IPS DF 19.7 (cell line): ENCODE measurements at places on chromosomes 5 and 9.

DNA sequence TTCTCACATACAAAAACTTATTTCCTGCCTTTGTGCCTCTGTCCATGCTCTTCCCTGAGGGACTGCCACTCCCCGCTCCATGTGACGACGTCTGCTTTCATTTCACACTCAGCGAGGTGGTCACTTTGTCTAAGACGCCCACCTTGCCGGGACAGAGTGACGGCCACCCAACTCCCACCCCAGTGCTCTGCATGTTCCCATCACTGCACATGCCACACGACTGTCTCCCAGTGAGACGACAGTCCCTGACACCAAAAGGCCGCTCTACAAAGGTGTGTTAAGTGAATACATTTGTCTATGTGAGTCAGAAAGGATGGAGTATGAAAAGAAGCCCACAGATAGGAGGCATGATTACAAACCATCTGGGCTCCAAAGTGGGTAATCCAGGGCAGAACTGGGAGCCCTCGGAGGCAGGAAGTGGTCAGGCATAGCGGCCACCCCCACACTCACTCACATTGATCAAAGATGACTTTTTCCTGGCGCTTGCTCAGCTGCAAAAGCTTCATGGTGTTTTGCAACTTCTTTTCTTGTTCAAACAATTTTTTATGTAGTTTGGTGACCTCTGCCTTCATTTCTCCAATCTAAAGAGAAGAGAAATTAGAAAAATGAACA, 185.8 kb downstream of the CDK5RAP2 start:
- DNase-seq: no peak

DNA sequence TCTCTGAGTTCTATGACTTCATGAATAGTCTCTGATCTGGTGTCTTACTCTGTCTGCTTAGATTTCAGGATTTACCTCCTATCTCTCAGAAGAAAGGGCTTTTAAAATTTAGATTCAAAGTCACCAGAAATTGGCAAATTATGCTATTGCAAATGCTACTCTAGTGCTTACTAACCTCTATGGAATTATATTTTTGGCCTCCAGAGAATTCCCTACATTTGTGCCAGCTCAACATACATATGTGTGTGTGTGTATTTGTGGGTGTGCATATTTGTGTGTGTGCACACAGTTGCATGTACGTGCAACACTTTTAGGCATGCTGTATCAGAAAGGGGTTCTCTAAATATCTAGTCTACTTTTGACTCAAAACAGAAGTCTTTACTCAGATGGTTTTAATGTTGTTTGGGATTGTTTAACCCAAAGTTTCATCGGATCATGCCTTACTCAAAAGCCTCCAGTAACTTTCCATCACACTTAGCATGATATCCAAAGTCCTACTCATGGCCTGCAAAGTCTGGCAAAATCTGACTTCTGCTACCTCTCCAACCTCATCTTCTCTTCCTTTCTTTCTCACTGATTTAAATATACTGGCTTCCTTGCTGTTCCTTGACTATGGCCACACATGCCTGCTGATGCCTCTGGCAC, 147.6 kb upstream of the NR3C1 start:
- DNase-seq: no peak

GRCh38 chr5:91288118-91288916, 94.8 kb downstream of the ARRDC3 start:
- no peak for DNase-seq

DNA sequence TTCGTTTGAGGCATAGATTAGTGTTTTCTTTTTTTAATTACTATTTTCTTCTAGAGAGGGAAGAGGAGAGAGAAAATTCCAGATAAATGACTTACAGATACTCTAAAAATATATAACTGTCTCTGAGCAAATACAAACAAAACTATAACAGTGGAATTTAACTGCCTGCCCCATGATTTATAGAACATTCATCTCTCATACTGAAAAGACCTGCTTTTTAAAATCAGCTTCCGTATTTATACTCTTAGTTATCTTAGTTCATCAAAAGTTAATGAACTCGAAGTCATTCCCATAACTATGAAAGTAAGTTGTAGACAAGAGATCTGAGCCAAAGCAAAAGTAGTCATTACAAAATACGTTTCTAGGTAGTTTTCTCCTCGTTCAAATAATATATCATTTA, 123.8 kb upstream of the DMRT1 start:
- no peak for DNase-seq

GRCh38 chr9:136925414-136926153, 19.0 kb downstream of the FBXW5 start:
- no peak for DNase-seq

DNA sequence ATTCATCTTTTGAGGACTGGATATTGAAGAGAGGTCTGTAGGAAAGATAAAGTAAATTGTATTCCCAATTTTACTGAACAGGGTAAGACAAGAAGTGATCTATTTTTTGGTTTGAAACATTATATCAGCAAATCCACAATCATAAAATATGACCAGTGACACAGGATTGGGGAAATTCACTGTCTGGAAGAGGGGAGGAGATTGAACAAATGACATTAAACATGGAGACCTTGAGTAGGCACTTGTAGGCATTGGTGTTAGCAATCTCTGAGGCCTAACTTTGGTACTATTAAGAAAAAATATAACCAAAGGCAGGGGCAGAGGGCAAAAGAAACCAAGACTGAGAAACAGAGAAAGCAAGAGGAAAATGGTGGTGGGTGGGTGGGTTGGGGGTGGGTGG, 132.6 kb upstream of the TMEM161B start:
- DNase-seq: no peak

- DNase-seq: no peak
Measured at GRCh38 chr5:66339896-66340295, 195.8 kb downstream of the SREK1 start.

DNA sequence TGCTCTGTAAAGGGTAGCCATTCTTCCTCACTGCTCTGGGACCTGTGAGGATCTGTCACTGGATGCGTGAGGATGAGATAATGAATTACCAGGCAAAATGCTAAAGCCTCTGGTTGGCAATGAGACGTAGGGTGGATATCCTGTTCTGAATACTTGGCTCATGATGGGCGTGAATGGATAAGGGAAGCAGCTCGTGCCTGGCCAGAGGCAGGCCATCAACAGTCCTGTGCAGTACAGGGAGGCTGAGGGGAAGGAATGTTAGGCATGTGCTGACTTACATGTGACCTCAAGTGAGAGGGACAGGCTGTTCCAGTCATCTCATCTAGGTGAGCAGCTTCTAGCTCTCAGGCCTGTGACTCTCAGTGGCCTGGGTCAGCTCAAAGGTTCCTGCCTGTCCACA, 172.8 kb downstream of the CARTPT start:
- peak; percentile 35 for DNase-seq

GRCh38 chr5:136677217-136677616, 311.9 kb upstream of the TRPC7 start:
- DNase-seq: no peak

DNA sequence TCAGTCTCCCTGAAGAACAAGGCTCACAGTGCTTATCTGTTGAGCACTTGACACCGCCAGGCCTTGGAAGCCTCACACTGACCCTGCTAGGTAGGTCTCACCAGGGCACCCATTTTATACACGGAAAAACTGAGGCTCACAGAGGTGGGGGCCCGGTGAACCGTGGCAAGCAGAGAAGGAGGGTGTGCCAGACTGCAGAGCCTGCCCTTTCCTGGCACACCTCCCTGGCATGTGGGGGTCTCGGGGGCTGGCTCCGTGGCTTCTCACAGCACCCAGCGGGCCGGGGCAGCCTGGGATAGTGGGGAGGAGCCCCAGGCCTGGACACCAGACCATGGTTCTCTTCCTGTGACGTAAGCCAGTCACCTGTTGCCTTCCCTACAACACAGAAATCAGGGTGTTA, 53.7 kb upstream of the IER5L start:
- DNase-seq: no peak

DNA sequence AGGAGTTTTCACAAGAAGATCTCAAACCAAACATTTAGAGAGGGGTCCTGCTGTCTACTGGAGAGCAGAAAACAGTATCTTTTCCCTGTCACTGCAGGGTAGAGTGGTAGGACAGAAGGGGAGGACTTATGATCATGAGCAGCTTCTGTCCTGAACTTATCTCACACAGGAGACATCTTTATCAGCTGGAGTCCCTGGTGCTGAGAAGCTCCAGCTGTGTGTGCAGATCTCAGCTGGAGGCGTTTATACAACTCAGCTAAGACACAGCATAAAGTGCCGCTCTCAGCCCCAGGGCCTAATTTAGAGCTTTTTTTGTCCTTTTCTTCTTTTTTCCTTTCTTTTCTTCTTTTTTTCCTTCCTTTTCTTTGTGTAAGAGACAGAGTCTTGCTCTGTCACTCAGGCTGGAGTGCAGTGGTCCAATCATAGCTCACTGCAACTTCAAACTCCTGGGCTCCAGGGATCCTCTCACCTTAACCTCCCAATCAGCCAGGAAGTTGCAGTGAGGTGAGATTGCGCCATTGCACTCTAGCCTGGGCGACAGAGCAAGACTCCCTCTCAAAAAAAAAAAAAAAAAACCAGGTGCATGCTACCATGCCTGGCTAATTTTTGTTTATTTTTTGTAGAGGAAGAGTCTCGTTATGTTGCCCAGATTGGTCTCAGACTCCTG, 31.9 kb downstream of the CCDC125 start:
- DNase-seq: no peak

DNA sequence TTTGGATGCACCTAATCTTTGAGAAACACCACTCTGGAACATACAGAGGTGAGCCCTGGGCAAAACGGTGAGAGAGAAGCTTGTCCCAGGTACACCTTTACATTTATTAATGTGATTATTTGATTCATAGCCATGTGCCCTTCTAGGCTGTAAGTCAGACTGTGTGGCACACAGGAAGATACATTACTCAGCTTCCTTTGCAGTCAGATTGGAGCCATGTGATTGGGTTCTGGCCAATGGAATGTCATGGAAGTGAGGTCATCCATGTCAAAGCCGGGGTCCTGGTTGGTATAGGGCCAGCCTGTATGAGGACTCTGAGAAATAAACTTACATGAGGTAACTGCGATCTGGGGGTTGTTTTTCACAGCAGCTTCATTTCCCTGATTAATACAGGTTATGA, 106.8 kb upstream of the CD180 start:
- no peak for DNase-seq

- DNase-seq: no peak
Measured at GRCh38 chr9:125655691-125656410, 51.2 kb downstream of the MAPKAP1 start.

- DNase-seq: no peak
Measured at GRCh38 chr5:37319037-37319782, 51.7 kb downstream of the NUP155 start.

DNA sequence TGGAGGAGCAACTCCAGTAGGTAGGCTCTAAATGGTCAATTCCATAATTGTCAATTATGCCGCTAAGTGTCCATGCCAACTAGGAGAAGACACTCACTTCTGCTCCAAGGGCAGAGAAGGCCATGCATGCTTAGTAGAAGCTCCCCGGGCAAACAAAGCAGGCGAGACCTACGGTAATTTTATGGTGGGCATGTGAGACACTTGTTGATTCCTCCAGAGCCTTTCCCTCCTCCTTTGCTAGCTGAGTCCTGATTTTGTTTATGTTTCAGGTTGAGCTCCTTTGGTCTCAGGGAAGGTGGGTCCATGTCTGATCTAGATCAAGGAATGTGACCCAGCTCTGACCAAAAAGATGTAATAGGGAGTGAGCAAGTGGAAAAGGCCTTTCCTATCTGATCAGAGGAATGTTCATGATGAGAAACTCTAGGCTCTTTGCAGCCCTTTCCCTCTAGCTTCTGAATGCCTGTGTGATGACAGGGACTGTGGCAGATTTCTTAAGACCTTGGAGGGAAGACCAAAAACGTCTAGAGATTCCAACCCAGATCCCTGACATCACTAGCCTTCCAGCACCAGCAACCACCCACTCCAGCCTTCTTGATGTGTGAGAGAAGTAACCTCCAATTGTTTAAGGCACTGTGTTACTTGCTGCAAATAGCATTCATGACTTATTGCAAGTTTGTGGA, 7.7 kb upstream of the CPEB4 start:
- DNase-seq: no peak

- peak; percentile 17 for DNase-seq
Measured at GRCh38 chr5:73170522-73170921, 2.5 kb upstream of the TMEM174 start.

DNA sequence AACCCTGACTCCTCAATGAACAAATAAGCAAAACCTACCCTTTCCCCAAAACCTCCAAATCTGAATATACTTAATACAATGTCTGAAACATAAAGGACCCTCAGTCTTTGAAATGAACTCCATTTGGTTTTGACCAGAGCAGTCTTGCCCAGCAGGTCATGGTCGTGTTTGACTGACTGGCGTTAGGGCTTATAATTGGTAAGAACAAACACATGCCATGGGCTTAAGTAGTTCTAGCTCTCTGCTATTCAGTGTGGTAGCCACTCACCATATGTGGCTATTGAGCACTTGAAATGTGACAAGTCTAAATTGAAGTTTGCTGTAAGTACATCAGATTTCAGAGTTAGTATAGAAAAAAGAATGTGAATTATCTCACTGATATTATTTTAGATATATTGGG, 42.1 kb downstream of the LRRTM2 start:
- no peak for DNase-seq

- no peak for DNase-seq
Measured at GRCh38 chr9:95978106-95978505, 102.6 kb downstream of the ERCC6L2 start.

DNA sequence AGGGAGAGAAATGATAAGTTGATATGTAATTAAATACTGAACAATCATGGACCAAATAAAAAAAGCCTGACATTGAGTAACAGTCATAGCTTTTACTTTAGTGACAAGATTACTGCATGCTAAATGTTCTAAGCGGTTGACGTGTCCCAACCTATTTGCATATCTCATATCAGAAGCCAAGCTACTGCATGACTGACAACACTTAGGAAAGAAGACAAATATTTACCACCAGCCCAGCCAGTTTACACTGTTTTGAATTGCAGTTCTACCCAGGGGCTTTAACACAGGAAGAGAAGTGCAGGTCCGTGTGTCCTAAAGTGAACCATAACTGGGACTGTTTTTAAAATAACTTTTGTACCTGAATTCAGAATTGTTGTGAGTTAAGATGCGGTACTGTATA, 219.9 kb downstream of the PRDM9 start:
- no peak for DNase-seq

DNA sequence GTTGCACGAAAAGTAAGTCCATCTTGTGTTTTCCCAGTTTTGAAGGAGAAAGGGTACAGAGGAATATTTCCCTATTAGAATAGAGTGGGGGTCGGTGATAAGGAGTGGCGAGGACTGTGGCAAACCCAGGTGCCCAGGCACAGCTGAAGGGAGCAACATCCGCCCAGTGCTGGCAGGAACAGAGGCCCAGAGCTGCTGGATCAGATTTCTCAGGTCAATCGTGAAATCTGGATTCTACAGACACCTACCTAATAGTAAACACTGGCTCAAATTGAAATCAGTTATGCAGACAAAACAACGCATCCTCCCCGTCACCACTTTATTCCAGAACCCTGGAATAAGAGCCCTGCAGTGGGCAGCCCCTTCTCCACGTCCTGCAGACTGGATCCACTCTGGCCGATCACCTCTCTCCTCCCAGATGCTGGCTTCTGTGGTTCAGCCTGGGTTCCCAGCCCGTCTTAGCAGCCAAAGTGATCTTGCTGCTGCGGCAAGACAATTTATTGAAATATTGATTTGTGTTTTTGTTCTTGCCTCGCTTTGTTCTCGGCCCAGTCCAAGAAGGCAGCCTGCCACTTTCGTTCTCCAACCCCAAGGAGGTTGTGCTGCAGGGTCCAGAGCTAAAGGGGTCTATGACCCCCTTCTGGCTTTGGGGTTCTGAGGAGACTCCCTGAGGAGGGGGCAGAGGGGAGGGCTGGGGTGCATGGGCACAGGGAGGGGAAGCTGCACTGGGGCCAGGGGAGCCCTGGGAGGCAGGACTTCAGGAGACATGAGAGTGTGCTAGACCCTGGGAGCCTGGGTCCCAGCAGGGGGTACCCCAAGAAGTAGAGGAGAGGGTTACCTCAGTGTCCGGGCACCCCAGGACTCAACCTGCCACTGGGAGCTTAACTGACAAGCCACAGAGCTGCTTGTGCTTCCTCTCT, 103.3 kb downstream of the ZNF354C start:
- DNase-seq: no peak
